ENCODE measurements at places on chromosomes 1 and 21.

DNA sequence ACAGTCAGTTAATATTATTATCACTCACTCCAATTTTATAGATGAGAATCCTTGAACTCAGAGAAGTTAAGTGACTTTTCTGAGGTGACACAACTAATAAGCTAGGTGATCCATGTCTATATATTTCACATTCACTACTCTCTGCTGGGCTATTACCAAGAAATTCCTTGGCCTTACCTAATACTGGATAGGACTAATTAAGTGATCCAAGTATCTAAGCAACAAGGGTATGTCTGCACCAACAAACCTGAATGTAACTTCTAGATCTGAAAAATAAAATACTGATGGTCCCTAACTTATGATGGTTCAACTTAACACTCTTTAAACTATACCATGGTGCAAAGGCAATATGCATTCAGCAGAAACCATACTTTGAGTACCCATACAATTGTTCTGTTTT is 14.8 kb upstream of the CASQ2 start:
- no peak for DNase-seq

GRCh38 chr1:26692211-26692792 is 3.5 kb upstream of the ARID1A start:
- peak; percentile 68 for DNase-seq

GRCh38 chr1:117001254-117001927 is at the start of gene CD101:
CD101 (plus strand) TSS chr1:117001760; CDS start chr1:117001818, 58 bp downstream.
- no peak for DNase-seq

- DNase-seq = no peak
Observed at GRCh38 chr1:7553042-7553690, 217.9 kb upstream of the VAMP3 start.

- no peak for DNase-seq
Observed at GRCh38 chr1:154863315-154864174, 6.5 kb downstream of the KCNN3 start.

- DNase-seq = no peak
Observed at GRCh38 chr1:111030590-111030989, 66.9 kb upstream of the LRIF1 start.

- no peak for DNase-seq
Observed at GRCh38 chr1:22651941-22652856, 837 bp upstream of the C1QB start.

DNA sequence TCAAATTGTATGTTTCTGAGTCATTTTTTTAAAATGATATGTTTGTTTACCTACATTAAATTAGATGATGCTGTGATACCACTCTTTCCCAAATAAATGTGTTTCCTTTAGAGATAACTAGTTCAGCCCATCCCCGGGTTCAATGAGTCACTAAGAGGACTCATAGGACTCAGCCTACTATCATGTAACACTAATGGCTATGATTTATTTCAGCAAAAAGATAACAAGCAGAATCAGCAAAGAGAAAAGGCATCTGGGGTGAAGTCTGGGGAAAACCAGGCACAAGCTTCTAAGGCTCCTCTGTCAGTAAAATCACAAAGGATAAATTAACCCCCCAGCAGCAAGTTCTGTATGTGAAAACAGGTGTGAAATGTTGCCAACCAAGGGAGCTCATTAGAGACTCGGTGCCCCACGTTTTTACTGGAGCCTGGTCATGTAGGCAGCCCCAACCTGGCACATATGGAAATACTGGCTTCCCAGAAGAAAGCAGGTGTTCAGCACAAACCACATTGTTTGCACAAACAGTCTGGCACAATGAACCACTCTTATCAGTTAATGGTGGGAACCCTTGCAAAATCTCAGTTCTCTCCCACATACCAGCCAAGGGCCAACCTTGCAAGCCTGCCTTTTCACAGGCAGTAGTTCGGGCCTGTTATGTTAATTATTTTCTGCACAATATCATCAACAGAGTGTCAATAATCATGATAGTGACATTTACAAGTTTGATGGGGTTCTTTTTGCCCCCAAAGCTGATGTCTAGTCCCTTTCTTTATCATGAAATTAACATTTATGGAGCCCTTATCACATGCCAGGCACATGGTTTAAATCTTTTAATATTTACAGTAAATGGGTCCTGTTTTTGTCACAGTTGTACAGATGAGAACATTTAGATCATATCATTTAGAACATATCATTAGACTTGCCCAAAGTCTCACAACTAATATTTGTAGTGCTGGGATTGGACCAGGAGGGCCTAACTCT is 23.1 kb upstream of the CNN3 start:
- DNase-seq = no peak

DNA sequence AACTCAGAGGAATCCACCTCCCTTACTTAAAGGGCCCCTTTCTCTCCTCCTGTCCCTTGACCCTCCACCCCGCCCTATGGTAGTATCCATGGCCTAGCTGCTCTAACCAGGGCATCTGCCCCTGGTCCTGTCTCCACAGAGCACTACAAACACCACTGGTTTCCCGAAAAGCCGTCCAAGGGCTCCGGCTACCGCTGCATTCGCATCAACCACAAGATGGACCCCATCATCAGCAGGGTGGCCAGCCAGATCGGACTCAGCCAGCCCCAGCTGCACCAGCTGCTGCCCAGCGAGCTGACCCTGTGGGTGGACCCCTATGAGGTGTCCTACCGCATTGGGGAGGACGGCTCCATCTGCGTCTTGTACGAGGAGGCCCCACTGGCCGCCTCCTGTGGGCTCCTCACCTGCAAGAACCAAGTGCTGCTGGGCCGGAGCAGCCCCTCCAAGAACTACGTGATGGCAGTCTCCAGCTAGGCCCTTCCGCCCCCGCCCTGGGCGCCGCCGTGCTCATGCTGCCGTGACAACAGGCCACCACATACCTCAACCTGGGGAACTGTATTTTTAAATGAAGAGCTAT is 1.7 kb downstream of the BTG2 start:
- DNase-seq = no peak

DNA sequence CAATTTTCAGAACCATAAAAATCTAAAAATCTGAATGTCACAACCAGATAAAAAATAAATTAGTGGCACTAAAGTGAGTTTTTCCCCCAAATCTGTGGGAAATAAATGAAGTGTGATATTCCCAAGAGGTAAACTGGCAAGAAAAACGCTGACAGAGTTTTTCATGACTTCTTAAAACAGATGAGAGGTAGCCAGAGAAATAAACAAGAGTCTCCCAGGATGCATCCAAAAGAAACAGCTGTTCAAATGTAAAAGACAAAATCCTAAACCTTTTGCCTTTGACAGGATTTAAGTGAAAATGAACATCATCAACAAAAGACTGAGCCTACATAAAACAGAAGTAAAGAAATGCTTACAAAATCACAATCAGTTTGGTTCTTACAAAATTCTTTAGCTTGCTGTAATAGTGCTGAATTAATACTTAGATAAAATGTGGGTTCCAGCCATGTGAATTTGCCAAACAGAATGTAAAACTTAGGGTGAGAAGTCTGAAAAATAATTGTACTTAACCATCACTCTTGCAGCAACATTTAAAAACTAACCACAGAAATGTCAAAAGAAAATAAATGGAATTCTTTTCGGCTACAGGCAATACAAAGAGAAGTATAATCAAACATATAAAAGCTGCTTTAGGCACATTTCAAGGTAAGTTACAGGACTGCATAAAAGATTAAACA is 133.6 kb downstream of the EIF4G3 start:
- DNase-seq = no peak

DNA sequence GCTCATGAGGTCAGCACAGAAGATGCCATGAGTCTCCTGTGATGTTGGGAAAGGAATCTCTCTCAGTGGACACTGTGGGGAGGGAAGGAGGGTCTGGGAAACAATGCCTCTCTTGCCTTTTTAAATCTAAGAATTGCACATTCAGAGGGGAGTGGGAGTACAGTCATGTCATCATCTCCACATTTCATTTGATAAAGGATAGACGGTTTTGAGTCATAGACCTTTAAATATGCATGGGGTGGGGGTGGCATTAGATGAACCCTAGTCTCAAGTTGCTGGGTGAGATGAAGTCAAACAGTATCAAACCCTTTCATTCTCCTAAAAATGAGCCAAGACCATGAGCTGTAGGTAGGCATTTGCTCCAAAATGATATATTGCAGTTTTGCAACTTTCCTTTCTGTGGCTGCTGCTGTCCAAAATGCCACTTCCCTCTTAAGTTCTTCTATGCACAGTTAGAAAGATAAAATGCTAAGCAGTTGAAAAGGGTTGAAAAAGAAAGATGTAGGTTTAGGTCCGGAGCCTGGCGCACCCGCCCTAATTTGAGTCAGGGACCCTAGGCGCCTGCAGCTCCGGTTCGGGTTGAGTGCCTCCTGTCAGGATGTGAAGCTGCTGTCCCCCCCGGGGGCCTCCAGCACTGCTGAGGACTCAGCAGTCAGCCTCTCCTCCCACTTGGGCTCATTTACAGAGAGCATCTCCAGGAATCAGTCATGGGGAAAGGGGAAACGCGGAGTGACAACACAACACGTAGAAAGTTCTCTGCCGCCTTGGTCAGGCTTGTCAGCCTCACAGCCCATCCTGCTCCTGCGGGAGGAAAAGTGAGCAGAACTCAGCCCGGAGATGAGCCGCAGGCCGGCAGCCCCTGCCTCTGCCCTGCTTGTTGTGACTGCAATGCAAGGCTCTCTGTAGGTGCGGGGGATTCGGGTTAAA is 479.3 kb upstream of the RUNX1 start:
- no peak for DNase-seq

DNA sequence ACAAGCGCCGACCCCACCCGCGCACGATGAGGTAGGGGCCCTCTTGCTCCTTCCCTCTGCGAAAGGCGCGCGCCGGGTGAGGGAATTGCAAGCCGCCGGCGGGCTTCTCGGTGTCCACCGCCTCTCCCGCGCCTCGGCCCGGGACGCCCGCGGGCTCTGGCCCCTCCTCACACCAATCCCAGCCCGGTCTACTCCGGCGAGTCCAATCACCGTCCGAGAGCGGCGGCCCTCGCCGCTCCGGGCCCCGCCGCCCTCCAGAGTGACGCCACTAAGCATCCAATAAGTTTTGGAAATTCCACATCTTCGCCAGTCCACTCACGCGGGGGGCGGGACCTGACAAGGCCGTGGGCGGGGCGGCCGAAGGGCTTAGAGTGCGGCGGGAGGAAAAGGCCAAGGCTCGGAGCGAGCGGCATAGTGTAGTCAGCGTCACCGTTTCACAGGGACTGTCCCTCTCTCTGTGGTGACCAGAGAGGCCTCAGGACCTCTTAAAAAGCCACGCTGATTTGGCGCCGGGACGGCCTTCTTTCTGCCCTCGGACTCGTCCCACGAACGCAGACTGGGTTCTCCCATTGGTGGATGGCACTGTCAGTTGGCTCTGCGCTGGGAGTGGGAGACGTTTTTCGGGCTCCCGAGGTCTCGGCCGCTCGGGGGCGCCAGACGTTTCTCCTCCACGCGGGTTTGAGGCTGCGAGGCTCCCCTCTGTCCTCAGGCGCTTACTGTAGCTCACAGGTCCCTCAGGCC is at the start of gene TRIM45:
Gene TRIM45 (minus strand): TSS at position 161 of the 741 bp plus-strand sequence. CDS start 548 bp downstream, outside the sequence.
- peak; percentile 85 for DNase-seq

DNA sequence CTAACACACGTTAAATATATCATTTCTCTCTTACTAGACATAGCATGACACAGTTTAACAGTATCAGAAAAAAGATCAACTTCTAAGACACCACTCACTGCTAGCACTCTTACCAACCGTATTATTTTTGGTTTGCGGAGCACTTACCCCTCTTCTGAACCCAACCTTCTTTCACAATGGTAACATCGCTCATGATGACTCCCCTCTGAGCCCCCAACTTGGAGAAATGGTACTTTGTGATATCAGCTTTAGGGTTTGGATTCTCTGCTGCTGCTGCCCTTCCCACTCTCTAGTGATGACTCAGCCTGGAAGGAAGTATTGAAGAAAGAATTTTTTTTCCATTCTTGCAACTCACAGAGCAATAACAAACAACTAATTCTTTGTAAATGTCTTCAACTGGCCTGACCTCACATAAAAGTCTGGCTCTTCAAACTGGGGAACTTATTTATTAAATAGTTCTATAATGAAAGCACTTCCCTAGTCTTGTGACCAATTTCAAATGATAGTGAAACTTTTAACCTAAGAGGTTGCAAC is 7.0 kb downstream of the AKT3 start:
- no peak for DNase-seq

GRCh38 chr1:19825298-19825697 is 10.2 kb upstream of the RNF186 start:
- no peak for DNase-seq

- DNase-seq = no peak
Observed at GRCh38 chr1:168155910-168156309, 19.2 kb upstream of the GPR161 start.

DNA sequence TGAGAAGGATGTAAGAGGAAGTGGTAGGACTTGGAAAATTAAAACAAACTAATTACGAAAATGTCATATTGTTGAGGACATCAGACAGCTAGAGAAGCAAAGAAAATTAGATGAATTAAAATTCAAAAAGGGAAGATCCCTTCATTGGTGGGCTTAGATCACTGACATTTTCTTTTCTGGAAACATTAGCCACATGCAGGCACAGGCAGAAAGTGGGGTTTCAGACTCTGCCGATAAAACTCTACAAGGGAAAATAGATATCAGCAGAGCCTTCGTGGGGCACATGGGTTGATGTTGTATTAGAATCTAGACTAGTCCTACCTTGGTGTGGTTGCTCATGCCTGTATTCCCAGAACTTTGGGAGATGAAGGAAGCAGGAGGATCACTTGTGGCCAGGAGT is 12.4 kb upstream of the RGS1 start:
- DNase-seq = no peak

- no peak for DNase-seq
Observed at GRCh38 chr1:68384872-68385411, 64.8 kb downstream of the RPE65 start.

DNA sequence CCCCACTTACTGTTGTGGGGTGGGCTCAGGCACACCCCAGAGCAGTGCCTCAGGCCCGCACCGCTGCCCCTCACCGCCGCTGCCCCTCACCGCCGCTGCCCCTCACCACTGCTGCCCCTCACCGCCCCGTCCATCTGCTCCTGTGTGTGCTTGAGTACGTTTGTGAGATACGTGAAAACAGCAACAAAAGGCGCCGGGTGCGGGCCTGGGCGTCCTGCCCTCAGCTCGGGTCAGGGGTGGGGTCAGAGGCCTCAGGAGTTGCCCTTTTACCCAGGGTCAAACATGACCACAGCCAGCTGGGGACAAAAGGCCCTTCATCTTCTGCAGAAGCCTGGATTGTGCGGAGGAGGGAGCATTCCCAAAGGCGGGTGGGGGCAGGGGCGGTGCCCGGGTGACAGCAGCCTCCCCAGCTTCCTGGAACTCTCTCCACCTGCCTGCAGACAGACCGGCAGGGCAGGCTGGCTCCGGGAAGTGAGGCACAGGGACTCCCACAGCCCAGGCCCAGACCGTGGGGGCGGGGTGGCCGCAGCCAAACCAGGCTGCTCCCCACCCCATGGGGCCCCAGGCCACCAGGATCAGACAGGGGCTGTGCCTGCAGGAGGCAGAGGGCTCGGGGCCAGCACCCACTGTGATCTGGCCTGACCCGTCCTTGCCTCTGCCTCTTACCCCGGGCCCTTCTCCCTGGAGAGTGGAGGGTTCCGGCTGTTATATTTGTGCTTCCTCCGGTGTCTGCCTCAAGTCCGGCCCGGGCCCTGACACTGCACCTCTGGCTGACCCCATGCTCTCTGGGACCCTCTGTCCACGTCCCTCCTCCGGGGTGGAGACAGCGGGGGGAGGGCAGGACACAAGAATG is 2.3 kb upstream of the VWA1 start:
- DNase-seq = peak; percentile 67

Measured in frontal cortex (tissue), 4 donors.